Left renal pelvis (tissue), 4 donors: ENCODE measurements at places on chromosomes 6 and 20.

DNA sequence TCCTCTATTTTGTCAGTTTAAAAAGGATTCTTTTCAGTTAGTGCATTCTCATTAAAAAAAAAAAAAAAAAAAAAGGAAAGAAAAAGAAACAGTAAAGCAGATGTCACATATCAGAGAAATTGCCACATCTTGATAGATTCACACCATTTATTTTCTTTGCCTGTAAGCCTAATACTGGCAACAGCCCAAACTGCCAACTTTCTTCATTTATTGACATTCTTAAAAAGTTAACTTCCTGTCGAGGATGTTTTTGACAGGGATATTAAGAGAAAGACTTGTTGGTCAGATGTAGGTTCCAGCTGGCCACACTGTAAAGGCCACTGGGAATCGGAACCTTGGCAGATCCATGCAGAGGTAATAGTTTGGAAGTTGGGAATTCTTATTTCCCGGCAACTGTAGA is 332.6 kb downstream of the NRN1 start:
- no peak for DNase-seq

DNA sequence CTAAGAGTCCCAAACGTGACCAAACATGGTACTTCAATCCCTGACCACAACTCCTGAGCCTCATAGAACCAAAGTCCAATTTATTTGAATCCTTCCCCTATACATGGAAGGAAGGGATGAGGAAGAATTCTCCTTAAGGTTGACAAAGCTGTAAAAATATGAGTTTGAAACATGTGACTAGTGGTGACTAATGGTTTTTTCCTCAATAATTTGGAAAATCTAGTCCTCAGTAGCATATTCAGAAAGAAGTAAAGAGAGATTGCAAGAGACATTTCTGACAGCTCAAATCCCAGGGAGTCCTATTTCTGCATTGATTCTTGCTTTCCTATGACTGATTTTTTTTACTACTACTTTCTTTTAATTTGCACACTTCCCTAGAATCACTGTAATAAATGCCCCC is 443.7 kb downstream of the FRK start:
- DNase-seq: no peak

GRCh38 chr6:143782481-143782880 is 60.7 kb upstream of the LTV1 start:
- DNase-seq: no peak

DNA sequence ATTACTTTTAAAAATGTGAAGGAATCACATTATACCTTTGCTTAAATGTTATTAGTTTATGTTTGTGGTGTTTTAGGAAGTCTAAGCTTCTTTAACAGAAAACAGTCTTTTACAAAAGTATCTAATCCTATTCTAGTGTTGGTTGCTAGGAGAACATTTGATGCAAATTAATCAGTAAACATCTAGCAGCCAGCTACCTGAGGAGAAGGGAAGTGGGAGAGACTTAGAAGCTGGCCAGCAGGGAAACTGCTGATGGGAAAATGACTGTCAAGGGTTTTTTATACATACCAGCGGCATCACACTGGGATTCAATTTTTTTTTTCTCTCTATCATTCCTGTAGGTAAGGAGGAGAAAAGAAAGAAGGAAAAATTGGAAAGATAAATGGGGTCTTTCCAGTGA is 686.0 kb upstream of the MMS22L start:
- DNase-seq: no peak

- DNase-seq: no peak
These were observed 307.4 kb downstream of the EYA4 start for GRCh38 chr6:133548423-133549159.

DNA sequence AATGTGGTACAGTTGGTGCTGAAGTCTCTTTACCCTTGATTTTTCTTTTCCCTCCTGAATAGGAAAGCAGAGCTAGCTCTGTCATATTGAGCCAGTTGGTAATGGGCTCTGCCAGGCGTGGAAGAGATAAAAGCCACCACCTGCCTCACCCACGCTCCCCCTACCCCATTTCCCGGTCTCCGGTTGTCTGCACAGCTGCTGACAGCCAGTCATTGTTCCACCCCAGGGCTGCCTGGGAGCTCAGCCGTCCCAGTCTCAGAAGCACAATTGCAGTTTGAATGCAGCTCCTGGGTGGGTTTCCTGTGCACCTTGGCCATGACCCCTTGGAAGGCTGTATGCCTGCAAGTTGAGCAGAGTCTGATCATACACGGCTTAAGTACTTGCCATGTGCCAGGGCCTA is 675.2 kb upstream of the FLRT3 start:
- peak; percentile 29 for DNase-seq

DNA sequence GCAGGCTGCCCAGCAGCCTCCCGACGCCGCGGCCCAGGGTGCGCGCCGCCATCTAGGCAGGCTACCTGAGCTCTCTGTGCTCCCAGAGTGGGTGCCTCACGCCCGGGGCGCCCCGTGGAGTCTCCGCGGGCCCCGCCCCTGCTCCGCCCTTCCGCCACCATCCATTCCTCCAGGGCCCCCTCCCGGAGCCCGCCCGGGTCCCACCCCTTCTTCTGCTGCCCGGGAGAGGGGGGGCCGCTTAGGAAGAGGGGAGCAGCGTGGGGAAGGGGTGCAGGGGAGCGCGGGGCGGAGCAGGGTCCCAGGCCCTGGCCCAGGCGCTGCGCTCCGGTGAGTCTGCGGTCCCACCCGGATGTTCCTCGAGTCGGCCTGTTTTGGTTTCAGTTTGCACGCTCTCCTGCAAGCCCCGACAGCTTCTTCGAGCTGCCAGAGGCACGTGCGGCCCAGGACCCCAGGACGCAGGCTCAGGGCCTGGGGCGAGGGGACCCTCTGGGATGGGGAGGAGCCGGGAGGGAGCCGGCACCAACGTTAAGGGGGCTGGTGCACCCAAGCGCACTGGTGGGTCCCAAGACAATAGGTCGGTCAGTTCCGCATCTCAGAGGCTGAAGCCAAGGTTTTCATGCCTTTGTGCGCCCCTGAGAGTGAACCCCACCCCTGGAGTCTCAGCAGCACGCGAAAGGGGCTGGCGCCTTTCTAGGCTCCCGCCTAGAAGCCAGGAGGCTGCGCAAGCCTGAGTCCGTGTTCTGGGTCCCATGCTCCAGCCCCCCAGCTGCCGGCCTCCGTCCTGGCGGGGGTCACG is at the start of gene ACSS1:
TSS of gene ACSS1 (minus strand) at position 89 of the 796 bp plus-strand sequence. CDS start at position 52, 37 bp downstream.
- no peak for DNase-seq

DNA sequence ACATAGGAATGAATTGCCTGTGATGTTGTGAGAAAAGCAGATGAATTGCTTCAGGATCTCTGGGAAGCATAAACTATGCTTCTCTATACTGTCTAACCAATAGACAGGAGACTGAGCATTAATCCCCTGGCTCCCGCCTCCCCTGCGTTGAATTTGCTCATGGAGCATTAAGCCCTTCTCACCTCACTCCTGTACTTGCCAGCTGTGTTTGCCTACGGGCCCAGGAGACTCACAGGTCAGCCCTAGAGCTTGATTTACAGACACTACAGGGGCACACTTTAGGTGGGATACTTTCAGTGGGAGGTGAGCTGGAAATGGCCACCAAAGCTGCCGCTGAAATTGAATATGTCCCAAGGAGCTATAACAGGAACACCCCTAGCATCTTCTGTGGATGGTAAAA is 418.7 kb downstream of the CBLN4 start:
- DNase-seq: peak; percentile 35

DNA sequence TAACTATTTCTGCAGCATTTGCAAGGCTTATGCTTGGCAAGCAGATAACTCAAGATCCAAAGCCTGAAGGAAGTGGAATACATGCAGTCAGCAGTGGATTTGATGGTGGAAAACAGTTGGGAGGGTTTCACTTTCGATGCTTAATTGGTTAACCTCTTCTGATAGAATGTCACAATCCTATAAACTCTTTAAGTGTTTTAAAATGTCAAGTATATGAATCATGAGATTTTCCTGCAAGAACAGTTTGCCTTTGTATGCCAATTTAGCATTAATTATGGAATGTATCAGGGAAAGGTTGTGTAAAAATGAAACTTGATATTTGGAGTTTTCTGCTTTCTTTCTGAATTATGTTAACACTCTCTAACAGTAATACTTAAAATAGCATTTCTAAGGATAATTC is 36.6 kb downstream of the NKX2-4 start:
- DNase-seq: no peak

DNA sequence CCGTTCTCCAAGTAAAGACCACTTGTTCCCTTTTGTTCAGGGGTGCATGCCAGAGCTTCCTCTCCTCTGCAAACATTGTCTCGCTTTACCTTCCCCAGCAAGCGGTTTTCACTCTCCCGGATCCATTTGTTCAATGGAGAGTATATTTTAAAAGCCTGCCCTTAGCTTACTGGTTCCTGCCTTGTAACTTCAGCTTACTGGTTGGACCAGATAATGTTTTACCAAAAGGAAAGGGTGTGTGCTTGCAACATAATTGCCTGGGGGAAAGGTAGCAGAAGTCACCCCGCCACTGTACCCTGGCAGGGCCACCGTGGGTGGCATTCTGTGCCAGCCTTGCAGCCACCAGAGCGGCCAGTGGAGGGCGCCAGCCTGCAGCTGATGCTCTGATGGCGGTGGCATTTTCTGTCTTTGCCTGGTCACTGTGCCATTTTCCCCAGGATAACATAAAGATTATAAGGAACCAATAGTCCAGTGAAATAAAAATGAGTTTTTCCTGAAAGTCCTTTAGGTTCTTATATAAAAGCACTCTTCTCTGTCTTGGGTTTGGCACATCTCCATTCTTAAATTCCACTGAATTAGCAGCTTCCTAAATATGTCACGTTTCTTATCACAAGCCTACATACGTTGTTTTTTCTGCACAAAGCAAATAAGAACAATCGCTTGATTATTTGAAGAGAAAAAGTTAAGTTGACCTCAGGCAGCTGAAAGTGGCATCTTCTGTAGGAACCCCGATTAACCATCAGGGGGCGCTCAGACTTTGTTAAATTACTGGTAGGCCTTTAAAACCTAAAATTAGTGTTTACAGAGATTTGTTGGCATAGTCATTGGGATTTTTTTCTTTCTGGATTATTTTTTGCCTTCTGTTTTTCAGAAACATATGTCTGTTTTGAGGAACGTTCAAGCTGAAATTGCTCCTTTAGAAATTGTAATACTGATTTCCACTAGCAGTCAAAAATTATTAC is 67.4 kb upstream of the XRN2 start:
- DNase-seq: peak; percentile 42

DNA sequence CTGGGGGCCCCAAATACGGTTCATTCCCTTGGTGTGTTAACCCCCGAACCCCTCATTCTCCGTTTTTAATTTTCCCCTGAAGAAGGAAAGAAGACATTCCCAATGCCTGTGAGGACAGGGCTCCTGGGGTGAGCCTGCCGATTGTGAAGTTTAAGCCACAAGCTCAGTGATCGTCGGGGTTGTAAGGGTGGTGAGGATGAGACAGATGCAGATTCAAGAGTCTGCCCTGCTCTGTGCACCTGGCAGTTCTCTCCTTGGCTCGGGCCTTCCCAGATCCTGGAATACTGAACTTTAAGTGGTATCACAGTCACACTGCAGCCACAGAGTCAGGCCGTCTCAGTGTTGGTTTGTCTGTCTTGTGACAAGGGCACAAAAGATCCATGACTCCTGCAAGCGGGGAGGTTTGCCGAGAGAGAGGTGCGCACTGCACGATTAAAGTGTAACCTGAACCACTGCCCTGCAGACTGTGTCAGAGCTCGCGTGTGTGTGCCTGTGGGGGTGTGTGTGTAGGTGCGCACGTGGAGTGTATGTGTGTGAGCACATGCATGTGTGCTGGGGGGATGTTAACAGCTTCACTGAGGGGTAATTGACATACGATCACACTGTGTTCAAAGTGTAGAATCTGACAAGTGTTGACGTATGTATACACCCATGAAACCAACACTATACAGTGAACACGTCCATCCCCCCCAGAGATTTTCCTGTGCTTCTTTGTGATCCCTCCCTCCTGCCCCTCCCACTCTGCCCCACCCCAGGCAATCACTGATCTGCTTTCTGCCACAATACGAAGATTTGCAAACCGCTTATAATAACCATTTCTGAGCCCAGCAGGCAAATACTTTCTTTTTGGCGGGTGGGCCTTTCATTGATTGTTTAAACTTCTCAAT is 38.9 kb downstream of the RPP40 start:
- DNase-seq: no peak

DNA sequence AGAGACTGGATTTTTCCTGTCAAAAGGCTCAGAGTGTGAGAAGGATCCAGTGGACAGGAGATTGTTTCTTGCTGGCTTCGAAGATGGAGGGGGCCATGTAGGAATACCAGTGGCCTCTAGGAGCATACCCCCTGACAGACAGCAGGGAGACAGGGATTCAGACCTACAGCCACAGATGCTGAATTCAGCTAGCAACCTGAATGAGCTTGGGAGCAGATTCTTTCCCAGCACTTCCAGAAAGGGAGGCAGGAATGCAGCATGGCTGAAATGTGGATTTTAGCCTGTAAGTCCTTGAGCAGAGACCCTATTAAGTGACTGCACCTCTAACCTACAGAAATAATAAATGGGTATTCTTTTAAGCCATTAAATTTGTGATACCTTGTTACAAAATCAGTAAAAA is 44.6 kb downstream of the STXBP5 start:
- DNase-seq: no peak

- no peak for DNase-seq
These were observed 644.8 kb downstream of the HTR1B start for GRCh38 chr6:76818451-76818850.

DNA sequence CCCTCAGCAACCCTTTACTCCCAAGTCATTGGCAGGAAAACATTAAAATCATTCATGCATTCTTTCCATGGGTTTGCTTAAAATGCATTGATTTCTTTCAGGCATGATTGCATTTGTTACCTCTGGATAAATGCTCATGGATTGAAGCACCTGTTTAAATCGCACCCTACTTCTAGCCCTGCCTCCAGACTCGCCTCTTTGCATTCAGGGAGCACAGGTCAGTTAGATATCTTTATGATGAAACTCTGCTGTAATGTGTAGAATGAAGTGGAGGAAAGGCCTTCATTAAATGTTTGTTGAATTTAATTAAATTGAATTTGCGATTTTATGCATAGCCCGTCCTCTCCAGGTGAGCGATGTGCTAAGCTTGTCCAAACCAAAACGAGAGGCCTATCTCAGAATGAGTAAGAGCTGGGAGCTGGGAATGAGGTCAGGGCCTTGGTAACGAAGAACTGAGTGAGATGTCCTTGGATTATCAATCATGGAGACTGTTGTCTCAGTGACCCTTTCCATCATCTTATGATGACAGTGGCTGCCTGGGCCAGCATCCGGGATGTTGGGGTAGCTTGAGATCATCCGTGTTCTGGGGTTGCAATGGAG is 210.1 kb downstream of the SYNDIG1 start:
- DNase-seq: no peak

GRCh38 chr6:7137335-7138045 is 29.7 kb downstream of the RREB1 start:
- DNase-seq: no peak

GRCh38 chr6:158627940-158628211 is 16.7 kb downstream of the DYNLT1 start:
- DNase-seq: no peak

- DNase-seq: no peak
These were observed 2.5 kb downstream of the SYNJ2 start for GRCh38 chr6:157984128-157984527.

- no peak for DNase-seq
These were observed 33.3 kb upstream of the NRN1 start for GRCh38 chr6:6039946-6040509.
